Esophagus squamous epithelium (tissue), 5 donors: ENCODE measurements at places on chromosomes 4 and X.

DNA sequence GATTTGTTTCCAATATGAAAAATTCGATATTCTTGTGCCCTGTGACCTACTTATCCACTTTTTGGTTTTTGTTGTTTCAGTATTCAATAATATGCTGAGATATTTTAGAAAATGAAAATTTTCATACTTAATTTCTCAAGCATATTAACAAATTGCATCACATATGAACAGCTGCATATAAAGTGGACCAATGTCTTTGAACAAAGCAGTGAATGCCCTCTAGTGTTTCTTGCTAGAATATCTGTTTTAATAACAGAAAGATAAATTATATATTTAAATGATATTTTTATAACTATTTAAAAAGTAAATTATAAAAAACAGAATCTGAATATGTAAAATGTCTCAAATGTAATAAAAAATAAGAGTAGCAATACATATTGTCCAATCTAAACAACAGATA lies 31.7 kb upstream of the INTU start:
- DNase-seq, result no peak

DNA sequence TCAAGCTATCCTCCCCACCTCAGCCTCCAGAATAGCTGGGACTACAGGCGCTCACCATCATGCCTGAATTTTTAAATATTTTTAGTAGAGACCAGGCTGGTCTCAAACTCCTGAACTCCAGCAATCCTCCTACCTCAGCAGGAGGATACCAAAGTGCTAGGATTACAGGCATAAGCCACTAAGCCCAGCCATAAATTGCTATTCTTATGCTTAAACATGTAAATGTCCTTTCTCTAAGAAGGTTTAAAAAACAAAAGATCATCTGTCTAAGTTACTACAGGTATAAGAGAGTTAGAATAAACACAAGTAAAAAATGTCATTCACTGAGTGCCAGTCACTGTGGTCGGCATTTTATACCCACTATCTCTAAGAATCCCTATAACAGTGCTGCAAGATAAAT lies 28.3 kb downstream of the PRMT9 start:
- no peak for DNase-seq

DNA sequence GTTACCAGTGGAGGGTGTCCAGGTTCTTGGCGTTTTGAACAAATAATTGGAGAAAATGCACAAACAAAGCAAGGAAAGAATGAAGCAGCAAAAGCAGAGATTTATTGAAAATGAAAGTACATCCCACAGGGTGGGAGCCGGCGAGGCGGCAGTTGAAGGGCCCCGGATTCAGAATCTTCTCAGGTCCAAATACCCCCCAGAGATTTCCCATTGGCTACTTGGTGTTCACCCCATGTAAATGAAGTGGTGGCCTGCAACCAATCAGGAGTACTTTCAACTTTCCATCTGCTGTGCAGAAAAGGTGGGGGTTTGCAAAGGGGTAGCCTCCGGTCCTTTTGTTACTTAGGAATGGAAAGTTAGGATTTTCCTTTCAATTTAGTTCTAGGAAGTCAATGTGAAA lies 1447.0 kb downstream of the C4orf33 start:
- no peak for DNase-seq

DNA sequence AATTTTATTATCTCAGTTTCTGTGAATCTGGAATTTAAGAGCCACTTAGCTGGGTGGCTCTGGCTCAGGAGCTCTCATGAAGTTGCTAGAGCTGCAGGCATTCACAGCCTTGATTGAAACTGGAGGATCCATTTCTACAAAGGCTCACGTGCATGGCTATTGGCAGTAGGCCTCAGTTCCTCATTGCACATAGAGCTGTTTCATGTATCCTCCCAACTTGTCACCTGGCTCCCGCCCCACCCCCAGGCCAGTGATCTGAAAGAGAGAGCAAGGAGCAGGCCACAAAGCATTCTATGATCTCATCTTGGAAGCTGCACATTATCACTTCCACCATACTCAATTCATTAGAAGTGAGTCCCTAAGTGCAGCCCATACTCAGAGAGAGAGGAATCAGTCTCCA lies 18.5 kb upstream of the AP1AR start:
- DNase-seq, result no peak

GRCh38 chr4:120291541-120291940 lies 224.9 kb upstream of the MAD2L1 start:
- no peak for DNase-seq

- no peak for DNase-seq
These were observed 47.4 kb downstream of the LINC00632 start for GRCh38 chrX:140756941-140757340.

DNA sequence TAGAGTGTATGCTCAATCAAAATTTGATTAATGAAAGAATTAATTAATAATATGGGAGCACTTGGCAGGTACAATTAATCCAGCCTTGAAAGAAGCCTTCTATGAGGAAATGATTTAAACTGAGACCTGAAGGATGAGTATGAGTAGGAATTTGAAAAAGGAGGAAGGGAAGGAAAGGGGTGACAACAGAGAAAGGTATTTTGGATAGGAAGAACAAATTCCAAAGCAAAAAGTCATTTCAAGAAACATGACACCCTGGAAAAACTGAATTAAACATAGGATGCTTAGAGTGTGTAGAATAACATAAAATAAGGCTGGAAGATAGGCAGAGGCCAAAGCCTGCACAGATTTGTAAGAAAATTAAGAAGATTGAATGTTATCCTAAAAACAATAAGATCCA lies 29.6 kb downstream of the PHOX2B start:
- DNase-seq, result no peak

GRCh38 chr4:158496030-158496741 lies 25.5 kb upstream of the RXFP1 start:
- DNase-seq, result no peak

DNA sequence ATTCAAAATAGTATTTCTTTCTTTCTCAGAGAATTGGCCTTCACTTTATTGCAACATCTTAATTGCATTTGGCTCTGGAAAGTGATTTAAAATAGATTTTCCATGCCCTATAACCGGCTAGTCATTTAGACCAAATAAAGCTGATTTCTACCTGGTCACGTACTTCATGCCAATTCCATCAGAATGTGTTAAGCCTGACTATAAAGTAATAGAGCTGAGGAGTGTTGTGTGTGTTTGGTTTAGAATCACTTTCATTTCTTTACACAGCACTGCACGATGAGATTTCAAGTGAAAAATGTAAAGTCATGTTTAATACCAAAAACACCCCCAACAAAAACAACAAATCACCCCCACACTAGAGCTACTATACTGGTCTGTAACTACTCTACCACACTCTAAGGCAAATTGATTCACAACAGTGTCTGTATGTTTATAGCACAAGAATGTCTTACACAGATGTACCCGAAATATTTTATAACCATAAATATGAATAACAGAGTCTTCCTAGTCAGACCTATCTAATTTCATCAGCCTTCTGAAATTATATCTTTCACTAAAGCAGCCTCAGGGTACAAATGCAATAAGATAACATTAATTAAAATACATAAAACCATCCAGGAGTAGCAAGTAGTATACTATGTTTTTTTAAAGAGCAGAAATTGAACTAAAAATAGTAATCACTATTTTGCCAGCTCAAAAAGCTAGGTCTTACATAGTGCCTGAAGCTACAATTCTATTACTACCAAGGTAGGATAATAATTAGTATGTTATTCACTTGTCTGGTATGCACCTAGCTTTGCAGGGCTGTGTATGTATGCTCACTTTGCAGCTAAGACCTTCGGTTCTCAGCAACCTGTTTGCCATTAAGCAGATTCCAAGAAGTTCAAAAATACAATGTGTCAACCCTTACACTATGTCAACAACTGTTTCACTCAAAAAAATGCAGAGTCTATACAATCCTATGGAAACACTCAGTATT lies 28.4 kb downstream of the APBB2 start:
- no peak for DNase-seq

- DNase-seq, result no peak
These were observed 86.2 kb downstream of the MTMR1 start for GRCh38 chrX:150779385-150779784.

DNA sequence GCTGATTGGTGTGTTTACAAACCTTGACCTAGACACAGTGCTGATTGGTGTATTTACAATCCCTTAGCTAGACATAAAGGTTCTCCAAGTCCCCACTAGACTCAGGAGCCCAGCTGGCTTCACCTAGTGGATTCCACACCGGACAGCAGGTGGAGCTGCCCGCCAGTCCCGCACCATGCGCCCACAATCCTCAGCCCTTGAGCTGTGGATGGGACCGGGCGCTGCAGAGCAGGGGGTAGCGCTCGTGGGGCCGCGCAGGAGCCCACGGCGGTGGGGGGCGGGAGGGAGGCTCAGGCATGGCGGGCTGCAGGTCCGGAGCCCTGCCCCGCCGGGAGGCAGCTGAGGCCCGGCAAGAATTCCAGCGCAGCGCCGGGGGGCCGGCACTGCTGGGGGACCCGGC lies 30.7 kb downstream of the MEPE start:
- no peak for DNase-seq

- DNase-seq, result no peak
These were observed 22.7 kb upstream of the TMPRSS11F start for GRCh38 chr4:68152411-68152810.

- no peak for DNase-seq
These were observed 62.7 kb downstream of the TRIM2 start for GRCh38 chr4:153266988-153267387.

DNA sequence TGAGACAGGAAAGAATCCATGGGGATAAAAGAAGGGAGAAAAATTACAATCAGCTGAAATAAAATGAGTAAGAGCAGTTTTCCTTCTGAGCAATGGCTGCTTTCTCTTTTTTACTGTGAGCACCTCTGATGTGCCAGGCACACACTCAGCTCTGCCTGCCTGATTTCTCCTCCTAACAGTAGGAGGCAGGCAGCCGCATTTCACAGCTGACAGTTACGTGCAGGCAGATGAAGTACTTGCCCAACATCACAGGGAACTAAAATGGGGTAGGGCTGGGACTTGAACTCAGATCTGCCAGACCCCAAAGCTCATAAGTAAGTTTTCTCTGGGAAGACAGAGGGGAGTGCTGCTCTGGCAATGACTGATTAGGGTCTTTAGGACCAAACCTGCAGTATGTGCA lies 54.6 kb downstream of the C4orf50 start:
- DNase-seq, result no peak

- no peak for DNase-seq
These were observed 203.1 kb downstream of the FBXO8 start for GRCh38 chr4:174080361-174080760.

- no peak for DNase-seq
These were observed 30.0 kb downstream of the PAPSS1 start for GRCh38 chr4:107689912-107690587.

DNA sequence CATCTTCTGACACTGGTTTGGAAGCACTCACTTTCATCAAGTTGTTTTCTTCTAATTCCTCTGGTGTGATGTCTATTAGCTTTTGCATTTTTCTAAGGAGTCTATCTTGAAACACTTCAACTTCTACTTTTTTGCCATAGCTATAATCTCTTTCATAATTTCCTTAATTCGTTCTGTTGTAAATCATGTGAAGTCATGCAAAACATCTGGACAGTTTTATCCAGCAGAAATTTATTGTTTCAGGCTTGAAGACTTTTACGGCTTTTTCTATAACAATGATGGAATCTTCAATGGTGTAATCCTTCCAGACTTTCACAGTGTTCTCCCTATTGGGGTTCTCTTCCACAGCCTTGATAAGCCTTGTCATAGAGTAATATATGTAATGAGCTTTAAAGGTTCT lies 74.9 kb upstream of the PABPC4L start:
- DNase-seq, result no peak

- no peak for DNase-seq
These were observed 50.8 kb downstream of the SLC2A9 start for GRCh38 chr4:9970399-9971011.

- no peak for DNase-seq
These were observed 132.0 kb downstream of the ANK2 start for GRCh38 chr4:113181289-113182007.

- DNase-seq, result no peak
These were observed 16.8 kb upstream of the NAT8L start for GRCh38 chr4:2042204-2042946.

DNA sequence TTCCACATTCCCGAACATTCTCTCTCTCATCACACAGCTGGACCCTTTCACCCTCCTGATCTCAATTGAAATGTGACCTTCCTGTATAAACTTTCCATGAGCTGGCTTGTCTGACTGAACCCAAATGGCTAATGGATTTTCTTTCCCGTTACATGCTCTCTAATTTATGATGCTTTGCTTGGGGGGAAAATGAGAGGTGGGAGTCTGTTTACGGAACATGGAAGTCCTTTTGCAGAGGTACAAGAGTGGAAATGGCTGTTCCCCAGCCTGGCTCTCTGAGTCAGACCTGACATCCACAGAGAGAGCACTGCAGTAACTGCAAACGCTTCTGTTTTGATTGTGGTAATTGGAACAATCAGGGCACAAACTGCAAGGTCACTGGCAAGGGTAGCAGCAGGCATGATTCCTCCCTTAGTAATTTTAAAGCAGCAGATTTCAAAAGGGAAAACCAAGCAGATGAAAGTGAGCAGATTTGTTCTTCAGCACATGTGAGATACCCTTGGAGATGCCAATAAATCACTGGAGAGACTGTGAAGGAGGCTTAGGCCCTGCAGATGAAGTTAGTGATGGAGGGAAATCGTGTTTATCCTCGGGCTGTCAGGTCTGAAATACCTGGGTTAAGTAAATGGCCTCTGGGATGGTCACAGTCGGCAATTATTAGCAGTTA lies 83.9 kb downstream of the SNCA start:
- no peak for DNase-seq

- DNase-seq, result no peak
These were observed 980 bp upstream of the GIMD1 start for GRCh38 chr4:106369456-106370060.

GRCh38 chr4:140082391-140082755 lies 71.6 kb downstream of the MAML3 start:
- no peak for DNase-seq

DNA sequence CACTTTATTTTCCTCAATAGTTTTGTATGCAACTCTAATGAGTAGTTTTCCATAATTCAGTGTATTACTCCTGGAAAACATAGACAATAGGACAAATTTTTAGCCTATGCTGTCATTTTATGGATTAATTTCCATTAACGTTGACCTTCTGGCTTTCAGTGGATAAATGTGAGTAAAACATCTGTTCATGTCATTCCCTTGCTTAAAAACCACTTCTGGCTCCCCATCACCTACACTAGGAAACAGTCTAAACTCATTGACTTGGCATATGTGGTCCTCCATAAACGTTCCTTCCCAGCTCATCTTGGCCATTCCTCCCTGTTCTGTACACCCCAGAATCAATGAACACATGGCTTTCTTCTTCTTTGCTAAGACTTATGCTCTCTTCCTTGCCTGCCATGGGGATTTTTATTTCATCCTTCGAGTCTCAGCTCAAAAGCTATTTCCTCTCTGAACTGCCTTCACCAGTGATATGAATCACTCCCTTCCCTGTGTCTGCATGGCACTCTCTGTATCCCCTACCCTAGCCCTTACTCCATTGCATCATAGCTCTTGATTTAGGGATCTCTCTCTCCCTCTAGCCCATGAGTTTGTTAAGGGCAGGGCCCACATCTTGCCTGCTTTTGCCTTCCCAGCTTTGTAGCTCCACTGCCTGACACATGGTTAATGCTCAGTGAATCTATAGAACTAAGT lies 34.8 kb downstream of the DOCK11 start:
- DNase-seq, result no peak

GRCh38 chrX:101749436-101749835 lies 89.8 kb upstream of the ARMCX2 start:
- no peak for DNase-seq

GRCh38 chr4:138005486-138005885 lies 236.7 kb downstream of the SLC7A11 start:
- no peak for DNase-seq
